ENCODE measurements at places on chromosomes 3 and 15.

DNA sequence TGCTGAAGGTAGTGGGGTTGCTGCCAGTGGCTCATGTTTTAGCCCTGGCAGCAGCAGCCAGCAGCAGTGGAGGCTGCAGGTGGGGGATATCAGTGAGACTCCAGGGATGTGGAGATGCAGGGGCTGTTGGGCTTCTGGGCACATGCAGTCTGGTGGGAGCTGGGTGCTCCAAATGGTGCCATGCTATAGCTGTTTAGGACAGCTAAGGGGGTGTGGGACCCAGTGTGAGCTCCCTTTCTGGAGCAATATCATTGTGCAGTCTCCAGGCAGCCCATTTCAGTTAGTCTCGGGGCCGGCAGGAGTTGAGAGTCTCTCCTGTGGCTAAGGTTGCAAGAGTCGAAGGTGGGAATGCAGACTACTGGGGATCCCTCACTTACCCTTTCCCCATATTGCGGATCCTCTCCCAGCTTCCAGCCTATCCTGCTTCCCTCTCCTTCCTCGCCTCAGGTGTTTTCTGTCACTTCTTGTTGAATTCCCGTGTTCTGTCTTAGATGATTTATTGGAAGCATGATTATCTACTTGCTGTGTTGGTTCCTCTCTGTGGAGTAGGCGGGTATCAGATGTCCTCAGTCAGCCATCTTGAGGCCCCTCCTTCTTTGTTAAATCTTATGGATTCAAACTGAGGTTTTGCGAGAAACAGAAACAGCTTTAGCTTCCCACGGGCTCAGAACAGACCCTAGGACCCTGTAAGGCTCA lies 112.0 kb downstream of the FAM43A start:
- DNase-seq = no peak

GRCh38 chr15:69780374-69780773 lies 317.3 kb downstream of the TLE3 start:
- no peak for DNase-seq

DNA sequence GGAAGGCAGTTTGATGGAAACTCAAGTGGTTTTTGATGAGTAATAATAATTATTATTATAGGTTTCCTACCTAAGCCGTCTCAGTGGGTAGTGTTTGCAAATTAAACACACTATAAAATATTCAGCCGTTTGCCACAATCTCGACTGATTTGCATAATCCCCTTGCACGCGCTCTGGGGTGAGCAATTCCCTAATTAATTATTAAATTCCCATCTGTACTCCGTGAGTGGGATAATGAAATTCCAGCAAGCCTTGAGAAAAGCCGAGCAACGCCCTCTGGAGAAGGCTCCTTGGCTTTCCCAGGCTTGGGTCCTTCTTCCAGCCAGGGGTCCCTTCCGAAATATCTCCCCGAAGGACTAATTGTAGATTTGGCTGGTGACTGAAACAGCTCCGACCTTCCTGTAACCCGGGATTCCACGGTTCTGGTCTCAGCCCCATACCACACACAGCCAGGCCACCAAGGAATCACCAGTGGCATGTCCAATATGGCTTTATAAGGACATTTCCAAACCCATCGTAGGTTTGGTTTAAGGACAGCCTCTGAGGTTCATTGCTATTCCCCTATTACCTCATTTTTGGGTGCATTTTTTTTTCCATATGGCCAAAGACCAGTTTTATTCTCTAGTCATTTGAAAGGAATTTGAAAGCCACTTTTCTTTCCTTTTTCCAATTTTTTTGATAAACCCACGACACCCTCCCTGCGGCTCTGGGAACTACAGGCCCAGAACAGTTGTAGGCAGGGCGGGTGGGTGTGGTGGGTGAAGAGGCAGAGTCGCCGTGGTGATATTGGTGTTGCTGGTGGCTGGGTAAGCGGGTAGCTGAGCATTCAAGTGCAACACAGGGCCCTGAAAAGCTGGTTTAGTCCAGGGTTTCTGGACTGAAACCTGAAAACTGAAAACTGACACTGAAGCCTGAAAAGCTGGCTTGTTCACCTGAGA lies 33.2 kb upstream of the RGMA start:
- no peak for DNase-seq

DNA sequence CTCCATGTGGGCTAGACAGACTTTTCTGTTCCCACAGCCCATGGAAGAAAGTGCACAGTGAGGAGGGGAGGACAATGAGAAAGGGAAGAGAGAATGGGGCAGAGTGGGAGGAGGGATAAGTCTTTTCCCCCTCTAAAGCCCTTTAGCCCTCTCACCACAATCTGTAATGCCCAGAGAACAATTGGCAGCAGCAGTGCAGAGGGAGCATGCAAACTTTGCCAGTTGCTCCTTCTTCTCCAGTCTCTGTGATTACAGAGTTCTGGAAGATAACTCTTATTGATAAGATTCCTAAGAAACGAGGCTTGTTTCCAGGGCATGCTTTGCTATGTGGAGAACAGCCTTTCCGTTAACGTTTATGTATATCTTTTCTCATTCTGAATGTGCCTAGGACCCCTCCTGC lies 50.0 kb upstream of the FMN1 start:
- no peak for DNase-seq

DNA sequence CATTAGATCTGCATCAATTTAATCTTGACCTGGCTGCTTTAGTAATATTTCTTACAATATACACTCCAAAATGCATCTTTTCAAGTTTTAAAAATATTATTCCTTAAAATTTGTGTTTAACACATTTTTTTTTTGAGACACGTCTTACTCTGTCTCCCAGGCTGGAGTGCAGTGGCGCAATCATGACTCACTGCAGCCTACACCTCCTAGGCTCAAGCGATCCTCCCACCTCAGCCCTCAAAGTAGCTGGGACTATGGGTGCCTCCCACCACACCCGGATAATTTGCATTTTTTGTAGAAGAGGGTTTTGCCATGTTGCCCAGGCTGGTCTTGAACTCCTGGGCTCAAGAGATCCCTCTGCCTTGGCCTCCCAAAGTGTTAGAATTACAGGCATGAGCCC lies 73.6 kb downstream of the ETV5 start:
- DNase-seq = no peak

- no peak for DNase-seq
Observed at GRCh38 chr3:176431038-176431418, 766.3 kb downstream of the TBL1XR1 start.

DNA sequence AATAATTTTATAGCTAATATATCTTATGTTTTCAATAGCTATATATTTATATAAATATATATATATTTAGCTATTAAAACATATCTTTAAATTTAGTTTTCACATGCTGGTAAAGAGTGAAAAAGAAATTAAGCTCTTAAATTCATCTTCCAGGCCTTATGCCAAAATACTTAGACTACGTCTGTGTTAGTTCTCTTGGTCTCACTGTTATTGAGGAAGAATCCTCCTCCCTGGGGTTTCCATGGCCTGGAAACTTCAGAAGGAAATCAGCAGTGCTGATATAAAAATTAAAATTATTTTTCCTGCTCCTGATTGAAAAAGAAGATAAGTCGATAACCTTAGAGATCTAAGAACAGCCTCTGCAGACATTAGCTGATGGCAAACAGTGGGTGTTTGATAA lies 225.1 kb upstream of the LMCD1 start:
- no peak for DNase-seq

DNA sequence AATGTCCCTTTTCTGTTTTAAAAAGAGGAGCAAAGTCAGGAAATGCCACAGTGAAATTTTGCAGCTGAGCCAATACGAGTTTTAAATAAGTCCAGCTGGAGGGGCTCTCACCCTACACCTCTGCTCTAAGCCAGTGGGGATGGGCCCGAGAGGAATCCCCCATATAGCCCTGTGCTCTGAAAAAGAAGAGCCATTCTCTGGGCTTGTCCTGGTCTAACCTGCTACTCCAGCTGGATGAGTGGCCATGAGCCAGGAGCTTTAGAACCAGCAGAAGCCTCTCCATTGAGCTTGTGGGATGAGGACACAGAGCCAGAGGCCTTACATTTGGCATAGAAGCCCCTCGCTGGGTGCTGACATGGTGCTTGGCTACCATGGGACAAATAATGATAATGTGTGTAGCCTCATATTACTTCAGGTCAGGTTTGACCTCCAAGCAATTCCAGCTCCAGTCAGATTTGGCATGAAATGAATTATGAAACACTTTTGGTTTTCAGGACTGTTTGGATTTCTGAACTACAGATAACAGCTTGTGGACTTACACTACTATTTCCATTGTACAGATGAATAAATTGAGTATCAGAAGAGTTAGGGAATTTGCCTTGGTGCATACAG lies 172.4 kb downstream of the CHST2 start:
- no peak for DNase-seq

DNA sequence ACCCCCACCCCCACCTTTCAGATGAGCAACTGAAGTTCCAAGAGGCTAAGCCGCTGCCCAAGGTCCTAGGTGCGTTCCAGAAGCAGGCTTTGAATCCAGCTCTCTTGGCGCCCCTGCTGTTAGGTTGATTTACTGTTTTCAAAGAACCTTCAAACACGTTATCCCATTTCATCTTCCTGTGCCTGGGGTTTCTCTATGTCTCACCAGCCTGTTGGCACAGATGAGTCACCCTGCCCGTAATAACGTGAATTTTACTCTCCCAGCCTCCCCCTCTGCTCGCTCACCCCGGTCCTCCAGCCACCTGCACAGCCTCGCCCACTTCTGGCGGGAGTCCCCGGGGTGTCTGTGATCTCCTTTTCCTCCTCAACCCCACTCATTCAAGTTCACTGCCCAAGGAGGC lies 13.0 kb upstream of the TSEN2 start:
- DNase-seq = no peak

All from COLO829 (cell line).